ENCODE measurements at places on chromosomes 4 and X.

DNA sequence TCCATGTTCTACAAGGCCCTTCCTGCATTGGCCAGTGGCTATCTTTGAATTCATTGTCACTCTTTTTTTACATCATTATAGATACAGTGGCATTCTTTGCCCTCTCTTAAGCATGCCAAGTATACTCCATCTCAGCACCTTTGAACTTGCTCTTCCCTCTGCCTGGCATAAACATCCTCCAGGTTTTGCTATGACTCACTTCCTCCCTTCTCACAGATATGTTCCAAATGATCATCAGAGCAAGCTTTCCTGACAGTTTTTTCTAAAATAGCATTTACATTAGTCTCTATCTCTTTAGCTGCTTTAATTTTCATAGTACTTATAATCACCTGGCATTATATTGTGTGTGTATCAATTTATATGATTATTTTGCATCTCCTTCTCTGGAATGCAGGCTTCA lies 553.3 kb upstream of the MAGEB2 start:
- DNase-seq = peak; percentile 82

DNA sequence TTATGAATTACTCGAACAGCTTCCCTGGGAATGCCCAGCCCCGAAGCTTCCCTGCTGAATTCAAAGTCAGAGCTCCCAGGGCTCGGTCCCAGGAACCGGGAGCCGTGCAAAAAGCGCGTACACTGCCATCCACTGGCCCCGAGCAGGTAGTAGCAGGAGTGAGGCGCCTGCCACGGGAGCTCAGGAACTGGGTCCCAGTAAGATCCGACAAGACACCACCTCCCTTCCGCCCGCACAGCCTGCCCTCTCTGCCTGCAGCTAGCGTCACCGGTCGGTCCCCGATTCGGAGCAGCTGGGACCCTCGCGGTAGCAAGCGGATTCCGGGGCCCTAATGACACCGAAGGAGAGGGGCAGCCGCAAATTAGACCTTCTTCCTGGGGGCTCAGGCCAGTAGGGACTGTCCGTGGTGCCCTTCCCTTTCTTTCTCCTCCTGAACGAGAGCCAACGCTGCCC lies 1.2 kb downstream of the CORIN start:
- peak; percentile 84 for DNase-seq

DNA sequence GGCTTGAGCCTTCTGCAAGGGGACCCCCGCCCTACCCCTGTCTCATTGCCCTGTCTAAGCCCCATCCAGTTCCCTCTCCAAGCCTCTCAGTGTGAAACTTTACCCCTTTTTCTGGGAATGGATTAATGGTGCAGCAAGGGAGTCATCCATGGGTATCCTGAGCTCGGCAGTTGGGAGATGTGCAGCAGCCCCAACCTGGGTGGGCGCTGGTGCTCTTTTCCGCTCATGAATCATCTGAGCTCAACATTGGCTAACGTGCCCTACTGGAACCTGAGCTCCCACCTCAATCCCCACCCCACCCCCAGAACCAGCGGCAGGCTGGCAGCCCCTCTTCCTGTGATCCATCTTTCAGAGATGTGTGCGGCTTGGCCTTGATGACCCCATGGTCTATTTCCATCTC lies 130.3 kb upstream of the MSX1 start:
- DNase-seq = no peak

GRCh38 chr4:77434299-77435092 lies 171.1 kb upstream of the CXCL13 start:
- DNase-seq = no peak

GRCh38 chr4:20341134-20341738 lies 89.5 kb downstream of the SLIT2 start:
- DNase-seq = no peak

- no peak for DNase-seq
Measured at GRCh38 chrX:102978594-102978993, 41.5 kb downstream of the RAB40AL start.

GRCh38 chrX:19805046-19805690 lies 82.2 kb downstream of the SH3KBP1 start:
- no peak for DNase-seq

- DNase-seq = no peak
Measured at GRCh38 chr4:184114431-184114830, 103.2 kb downstream of the ENPP6 start.

GRCh38 chrX:17370191-17370590 lies 4.8 kb upstream of the NHS start:
- DNase-seq = no peak

DNA sequence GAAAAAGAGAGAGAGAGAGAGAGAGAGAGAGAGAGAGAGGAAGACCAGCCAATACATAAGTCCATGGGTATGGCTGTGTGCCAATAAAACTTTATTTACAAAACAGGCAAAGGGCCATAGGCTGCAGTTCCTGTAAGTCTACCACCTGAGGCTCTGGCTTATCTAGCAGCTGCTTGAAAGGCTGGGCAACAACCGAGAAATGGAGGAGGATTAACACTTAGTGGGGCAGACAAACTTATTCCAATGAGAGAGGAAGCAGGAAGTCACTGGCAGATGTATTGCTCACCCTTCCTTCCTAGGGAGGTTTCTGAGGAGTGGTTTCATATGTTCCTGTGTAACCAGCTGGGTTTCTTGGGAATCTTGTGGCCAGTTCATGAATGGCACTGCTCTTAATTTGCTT lies 4.7 kb upstream of the GPR143 start:
- peak; percentile 8 for DNase-seq

GRCh38 chr4:52110171-52110570 lies 59.1 kb downstream of the SPATA18 start:
- DNase-seq = no peak

DNA sequence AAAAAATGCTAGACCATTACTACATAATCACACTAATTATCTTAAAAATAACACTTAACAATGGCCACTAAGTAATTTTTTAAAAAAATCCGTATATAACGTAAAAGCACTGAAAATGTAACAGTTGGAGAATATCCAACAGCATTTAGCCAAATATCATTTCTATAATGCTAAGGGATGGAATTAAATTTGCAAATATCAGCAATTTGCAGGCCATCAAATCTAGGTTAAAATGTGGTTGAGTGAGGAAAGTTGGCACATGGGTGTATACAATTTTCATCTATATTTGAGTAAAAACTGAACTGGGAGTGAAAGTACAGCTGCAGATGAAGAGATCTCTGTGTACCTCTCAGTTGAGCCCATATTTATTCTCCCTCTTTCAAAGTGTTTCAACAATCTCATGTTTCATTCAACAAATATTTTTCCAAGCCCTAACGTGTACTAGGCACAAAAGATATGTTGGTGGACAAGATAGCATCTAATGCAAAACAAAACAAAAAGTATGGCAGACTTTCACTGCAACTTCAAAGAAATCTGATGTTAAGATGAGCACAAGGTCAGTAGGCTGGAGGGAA lies 63.0 kb downstream of the MBNL3 start:
- DNase-seq = no peak

DNA sequence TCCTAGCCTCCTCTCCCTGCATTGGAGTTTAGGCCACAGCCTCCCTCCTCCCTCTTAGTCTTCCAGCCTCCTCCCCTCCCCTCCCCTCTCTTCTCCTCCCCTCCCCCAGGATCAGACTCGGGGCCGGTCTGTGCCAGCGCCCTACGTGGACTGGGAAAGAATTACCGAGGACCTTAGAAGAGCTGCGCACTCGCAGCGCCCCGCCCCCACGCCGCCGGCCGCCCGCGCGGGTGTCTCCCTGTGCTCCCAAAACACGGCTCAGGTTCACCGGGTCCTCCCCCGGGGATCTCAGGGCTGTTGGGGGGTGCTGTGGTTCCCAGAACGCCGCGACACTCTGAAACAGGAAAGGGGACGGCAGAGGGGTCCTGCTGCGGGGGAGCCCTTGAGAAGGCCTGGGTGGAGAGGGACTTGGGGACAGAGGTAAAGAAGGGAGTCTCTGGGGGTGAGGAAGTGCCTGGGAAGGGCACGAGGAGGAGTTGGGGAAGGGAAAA lies 122.3 kb upstream of the TBL1X start:
- peak; percentile 80 for DNase-seq

DNA sequence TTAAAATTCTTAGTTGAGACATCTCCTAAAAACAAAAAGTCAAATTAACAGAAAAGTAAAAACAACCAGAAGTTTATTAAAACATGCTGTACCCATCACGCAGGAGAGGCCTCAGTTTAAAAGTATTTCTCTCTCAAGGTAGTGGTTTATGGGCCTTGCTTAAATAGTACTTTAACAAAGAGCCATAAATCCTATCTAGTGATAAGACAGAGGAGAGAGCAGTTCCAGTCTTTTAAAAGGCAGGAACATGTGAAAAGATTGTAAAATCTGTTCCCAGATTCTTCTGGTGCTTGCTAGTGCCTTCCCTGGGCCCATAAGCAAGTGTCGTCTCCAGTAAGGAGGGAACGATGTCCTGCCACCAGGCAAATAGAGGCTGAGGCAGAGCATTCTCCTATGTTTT lies 476.3 kb upstream of the ADGRL3 start:
- DNase-seq = no peak

DNA sequence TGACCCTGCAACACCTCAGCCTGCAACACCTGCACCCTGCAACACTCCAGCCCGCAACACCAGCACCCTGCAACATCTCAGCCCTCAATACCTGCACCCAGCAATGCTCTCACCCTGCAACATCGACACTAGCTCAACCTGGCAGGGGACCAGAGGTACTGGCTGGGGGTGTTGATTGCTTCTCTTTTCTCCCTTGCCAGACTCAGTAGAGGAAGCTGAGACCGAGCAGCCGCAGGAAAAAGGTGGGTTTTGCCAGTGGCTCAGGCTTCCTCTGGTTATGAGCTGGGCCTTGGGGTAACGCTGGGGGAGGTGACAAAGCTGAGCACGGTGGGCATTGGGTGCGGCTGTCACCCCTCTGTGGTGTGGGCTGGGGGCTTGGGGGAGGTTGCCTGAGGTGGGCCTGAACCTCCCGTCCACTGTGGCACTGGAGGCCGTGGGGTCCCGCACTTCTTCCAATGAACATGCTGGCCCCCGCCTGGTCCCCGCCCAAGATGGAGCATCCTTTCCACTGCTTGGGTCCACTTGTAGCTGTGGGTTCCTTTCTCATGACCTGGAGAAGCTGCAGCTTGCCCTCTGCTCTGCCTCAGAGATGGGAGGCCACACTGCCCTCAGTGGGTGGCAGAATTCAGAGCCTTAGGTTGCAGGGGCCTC lies 26.0 kb downstream of the SH3TC1 start:
- no peak for DNase-seq

DNA sequence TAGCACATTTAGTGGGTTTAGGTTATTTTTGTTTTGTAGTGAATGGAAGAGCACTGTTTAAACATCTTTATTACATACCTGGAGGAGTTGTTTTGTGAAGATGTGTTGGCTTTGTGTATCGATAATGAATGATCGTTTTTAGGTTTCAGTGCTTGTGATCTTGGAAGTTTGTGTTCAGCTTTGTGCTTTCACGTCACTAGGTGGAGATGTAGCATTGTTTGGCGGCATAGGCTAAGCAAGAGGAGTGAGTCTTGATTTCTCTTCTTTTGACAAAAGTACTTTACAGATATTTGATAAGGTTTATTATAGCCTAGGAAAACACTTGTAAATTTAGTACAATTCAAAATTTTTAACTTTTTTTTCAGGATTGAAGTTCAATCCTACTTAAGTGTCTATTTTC lies 50.4 kb downstream of the PDK3 start:
- DNase-seq = peak; percentile 4

GRCh38 chr4:89640620-89641366 lies 196.2 kb downstream of the SNCA start:
- DNase-seq = peak; percentile 49

Data from IMR-90 (cell line).